SK-MEL-5 (cell line): ENCODE measurements at places on chromosomes 6 and 20. TPM values are rescaled to one million over a fixed set of nuclear protein-coding genes. Genes with fewer than 3 reads are reported as not detected.

DNA sequence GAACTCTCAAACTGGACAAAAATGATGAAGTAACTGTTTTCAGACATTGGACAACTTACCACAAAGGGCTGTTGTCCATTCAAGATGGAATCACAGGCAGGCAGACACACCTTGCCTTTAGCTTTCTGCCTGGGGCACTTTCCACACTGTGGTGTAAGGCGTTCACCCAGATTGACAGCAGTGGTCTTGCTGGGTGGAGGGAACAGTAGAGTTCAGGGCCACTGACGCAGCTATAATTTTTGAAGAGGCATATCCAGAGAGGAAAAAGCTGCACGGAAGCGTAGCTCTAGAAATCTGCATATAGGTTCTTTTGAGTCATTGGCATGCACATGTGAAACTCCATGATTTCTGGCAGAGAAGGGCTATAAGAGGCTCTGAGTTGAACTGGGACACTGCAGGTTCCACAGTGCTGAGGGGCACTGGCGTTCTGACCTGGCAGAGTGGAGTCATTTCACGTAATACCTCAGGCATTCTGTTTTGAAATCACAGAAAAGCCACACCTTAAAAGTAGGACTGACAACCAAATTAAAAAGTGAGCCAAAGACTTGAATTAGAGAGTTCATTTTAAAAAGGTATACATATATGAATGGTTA lies 105.0 kb upstream of the EDN1 start:
- no peak for DNase-seq

Gene MUC21
- not detected in 2 replicates for total RNA-seq

DNA sequence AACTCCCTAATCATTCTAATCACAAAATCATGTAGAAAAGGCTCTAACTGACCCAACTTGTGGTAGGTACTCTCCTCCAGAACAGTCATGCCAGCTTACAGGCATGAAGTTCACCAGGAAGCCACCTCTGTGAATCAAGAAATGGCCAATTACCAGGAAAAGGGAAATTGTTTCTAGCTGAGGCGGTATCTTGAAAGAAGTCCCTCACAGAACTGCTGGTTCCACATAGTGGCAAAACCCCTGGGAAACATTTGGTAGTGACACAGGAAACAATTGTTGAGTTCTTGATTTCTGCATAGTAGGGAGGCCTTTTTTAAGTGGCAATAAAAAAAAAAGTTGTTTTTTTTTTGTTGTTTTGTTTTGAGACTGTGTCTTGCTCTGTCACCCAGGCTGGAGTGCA lies 3.4 kb upstream of the ZHX3 start:
- no peak for DNase-seq

GRCh38 chr20:14644306-14645097 lies 307.1 kb upstream of the FLRT3 start:
- DNase-seq: no peak

DNA sequence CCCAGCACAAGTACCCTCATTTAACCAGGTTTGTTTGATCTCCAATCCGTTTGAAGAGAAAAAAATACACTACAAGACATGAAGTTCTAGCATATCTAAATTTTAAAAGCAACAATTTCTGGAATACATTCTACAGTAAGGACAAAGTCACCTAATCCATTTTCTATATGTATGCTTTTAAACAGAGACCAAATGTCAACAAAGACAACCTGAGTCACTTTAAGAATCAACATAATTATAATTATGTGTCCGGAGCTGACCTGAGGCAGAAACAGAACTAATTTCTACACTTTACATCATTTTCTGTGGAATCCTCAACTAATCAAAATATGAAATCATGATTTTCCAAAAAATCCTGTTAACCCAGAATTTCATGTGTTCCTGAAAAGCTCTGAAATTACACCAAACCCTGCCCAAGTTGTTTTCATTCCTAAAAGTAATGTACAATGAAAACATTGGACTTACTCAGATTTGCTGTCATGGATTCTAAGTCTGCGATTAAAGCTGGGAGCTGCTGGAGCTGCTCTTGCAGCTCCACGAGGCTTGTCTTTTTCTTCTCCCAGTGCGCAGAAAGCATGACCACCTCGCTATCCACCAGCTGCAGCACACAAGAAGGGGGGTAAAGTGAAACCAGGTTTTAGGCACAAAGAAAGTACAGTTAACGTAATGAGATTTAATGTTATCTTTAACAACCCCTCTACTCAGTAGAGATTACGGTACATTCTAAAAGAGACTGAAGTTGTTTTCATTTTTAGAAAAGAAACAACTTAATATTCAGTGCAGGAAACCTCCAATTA lies 35.8 kb downstream of the DTNBP1 start:
- DNase-seq: no peak

DNA sequence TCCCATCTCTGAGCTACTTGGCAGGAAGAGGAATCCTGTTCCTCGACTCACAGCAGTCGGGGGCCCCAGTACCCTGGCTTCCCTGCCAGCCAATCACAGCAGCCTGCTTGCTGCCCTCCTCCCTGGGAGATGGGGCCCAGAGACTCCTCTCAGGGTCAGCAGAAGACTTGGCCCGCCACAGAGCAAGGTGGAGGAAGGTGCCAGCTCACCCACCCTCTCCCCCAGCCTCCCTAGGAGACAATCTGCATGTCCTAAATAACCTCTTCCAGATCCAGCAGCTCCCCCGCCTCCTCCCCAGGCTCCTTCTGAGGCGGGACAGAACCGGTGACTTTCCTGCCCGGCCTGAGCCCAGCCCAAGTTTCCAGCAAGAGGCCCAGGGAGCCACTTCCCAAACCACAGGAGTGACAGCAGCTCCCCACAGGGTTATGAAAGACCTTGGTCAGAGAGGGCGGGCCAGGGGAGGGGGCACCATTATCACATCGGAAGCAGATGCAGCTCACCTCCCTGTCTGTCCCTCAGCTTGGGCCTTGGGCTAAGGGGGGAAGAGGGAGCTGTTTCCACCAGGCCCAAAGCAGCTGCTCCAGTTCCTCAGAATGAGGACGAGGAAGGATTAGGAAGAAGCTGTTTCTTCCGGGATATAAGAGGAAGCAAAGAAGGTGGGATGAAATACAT lies 2.3 kb downstream of the CCND3 start:
- DNase-seq: no peak

DNA sequence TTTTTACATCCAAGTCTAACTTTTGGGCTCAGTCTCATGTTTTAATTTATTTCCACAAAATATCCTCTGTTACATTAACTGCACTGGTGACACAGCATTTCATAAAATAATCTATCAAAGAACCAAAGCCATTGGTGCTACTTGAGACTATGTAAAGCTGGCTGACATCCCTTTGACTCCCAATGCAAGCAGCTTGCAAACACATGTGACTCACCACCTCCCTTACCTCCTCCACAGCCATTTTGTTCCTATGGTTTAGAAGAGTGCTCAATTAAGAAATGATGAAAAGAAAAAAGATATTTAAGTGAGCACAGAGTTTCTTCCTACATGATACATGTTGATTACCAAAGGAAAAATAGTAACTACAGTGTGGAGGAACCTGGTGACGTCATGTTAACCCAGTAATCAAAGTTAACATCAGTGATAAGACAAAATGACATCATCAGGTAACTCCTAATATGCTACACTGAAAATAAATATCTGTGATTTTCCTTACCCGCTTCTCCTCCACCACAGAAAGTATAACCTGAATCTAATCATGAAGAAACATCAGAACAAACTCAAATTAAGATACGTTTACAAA lies 53.3 kb upstream of the LGSN start:
- DNase-seq: no peak

DNA sequence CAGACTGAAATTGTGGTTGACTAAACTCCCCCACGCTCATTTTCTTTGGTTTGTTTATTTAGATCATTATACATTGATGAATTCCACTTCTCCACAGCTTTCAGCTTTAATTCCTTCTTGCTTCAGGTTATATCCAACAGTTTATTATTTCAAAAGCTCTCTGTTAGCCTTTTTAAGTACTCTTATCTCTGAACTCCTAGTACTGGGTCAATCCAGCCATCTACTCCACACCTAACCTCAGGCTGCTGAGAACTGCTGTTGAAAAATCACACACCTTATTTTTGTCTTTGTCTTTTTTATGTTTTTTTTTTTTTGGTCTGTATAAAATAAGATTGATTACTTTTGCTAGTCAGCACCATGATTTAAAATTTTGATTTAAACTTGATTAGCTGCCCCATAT lies 32.9 kb downstream of the FLRT3 start:
- DNase-seq: no peak

DNA sequence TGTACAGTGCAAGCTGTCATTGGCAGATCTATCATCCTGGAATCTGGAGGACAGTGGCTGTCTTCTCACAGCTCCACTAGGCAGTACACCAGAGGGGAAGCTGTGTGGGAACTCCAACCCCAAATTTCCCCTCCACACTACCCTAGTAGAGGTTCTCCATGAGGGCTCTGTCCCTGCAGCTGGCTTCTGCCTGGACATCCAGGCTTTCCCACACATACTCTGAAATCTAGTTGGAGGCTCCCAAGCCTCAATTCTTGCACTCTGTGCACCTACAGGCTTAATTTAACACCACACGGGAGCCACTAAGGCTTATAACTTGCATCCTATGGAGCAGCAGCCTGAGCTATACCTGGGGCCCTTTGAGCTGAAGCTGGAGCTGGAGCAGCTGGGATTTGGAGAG lies 43.0 kb upstream of the TRIM39 start:
- no peak for DNase-seq

Gene CAPN11
- total RNA-seq: not detected in 2 replicates

Gene PLG
- not detected in 2 replicates for total RNA-seq

DNA sequence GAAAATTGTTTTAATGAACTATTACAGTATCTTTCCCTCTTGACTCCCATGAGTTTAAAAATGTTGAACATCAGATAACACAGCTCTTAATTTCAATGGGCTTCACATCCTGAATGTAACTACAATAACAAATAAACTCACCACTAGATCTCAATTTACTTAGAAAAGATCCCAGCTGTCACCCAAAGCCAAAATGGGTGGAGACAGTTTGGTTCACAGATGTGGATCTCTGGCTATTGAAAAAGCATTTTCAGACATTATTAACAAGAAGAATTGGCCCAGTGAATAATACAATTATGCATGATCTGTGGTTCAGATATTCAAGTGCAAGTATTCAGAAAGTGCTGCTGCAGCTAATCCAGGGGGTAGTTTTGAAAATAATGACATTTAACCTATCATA lies 184.7 kb upstream of the RALGAPA2 start:
- no peak for DNase-seq

Gene SLC17A3
- not detected in 2 replicates for total RNA-seq

- no peak for DNase-seq
Observed at GRCh38 chr20:59790346-59790745, 143.1 kb downstream of the SYCP2 start.

Gene SRMS
- not detected in 2 replicates for total RNA-seq

Gene HEY2
- 8.5 and 9.9 TPM in 2 replicates for total RNA-seq

Gene GSTA3
- 0.80 TPM in 1 of 2 replicates, not detected in the other for total RNA-seq

GRCh38 chr6:53651205-53651763 lies 14.3 kb downstream of the KLHL31 start:
- peak; percentile 86 for DNase-seq

Gene PSORS1C2
- total RNA-seq: not detected in 2 replicates

GRCh38 chr20:18628330-18628920 lies 40.6 kb downstream of the DTD1 start:
- DNase-seq: peak; percentile 10

GRCh38 chr6:33577106-33577535 lies 3.0 kb downstream of the BAK1 start:
- peak; percentile 27 for DNase-seq

Gene EPHA7
- 4.9 and 5.7 TPM in 2 replicates for total RNA-seq

Gene SDCBP2
- 0.32 and 0.50 TPM in 2 replicates for total RNA-seq
